ENCODE measurements at places on chromosomes 12 and 14.

DNA sequence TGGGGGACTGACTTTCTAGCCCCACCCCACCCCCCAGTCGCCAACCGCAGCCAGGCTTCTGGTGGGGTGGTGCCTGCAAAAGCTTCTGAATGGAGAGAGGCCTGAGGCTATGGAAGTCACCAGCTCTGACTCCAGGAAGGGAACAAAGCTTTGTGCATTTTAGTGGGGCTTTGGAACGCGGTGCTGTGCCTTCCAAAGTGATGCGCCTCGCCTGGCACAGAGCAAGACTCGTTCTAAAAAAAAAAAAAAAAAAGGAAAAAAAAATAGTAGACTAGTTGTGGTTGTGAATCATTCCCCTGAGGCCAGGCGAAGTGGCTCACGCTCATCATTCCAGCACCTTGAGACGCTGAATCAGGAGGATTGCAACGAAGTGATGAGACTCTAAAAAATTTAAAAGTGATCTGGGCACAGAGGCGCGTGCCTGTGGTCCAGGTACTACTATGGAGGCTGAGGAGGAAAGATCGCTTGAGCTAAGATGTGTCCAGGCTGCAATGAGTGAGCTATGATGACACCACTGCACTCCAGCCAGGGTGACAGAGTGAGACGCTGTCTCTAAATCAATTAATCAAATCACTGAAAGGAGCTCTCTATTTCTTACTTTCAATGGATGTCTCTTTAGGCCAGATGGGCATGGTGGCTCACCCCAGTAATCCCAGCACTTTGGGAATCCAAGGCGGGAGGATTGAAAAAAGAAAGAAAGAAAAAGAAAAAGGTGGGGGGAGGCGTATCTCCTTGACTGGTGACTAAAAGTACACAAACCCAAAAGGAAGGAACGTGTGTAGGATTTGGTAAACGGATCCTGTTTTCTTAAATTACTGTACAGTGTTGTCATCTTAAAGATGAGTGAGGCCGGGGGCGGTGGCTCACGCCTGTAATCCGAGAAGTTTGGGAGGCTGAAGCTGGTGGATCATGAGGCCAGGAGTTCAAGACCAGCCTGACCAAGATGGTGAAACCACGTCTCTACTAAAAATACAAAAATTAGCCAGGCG lies 259.6 kb upstream of the ALG10B start:
- DNase-seq, result no peak

DNA sequence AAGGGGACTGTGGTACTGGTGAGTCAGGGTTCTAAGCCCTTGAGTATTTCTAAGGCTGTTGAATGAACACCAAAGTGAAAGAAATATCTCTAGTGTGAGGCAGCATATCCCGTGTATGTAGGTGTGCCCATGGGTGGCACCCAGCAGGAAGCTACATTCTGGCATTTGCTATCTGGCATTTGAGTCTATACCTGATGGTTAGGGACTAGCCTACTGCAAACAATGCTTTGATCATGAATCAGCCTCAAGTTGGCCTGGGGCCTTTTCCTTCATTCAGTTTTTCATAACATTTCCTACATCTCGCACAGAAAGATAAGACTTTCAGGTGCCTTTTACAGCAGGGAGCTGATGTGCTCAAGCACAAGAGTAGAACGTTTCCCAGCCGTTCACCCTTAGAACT lies 85.7 kb upstream of the E2F7 start:
- no peak for DNase-seq

DNA sequence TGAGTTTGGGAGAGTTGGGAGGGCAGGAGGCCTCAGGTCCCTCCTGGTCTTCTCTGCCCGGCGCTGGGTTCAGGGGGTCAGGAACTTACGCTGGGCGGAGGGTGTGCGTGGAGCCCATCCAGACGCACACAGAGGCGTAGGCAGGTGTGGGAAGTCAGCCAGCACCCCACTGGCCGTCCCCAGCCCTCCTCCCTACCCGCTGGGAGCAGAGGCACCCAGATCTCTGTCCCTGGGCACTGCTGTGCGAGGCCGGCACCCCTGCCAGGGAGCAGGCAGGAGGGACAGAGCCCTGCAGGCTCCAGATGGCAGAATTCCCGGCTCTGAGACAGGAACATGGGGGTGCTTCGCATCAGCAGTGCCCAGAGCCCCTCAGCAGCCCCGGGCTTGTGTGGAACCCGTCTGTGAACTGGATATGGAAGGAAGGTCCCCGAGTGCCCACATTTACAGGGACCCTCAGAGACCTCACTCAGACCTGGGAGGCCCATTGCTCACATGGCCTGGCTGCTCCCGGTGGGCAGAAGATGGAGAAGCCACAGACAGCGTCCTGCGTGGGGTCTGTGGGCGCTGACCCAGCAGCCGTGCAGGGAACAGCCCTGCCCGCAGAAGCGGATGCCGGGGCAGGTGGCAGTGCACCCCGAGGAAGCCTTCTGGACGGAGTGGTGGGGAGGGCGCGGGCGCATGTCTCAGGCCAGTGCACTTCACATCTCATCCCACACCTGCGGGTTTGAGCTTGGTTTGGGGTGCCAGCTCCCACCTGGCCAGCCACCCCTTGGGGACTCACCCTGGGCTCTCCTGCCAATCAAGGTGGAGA lies 59.3 kb downstream of the LRCOL1 start:
- DNase-seq, result no peak

DNA sequence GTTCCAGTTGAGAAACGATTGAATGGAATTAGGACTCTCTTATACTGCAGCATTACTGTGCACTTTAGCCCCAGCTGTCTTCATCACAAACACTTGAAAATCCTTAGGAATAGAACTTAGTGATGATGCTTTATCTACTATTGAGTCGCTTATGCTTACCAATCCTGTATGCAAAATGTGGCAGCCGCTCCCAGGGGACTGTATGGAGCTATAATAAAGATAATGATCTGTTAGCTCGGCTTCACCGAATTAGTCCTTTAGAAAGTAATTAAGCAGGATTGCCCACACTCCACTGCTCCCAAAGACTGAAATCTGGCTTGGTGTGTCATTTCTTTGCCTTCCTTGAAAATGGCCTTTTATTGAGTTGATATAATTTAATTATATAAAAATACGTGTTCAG lies 10.6 kb downstream of the EML1 start:
- DNase-seq, result no peak

- DNase-seq, result no peak
Measured at GRCh38 chr14:76080025-76080424, 71.7 kb upstream of the GPATCH2L start.

GRCh38 chr14:69323999-69324282 lies 64.0 kb downstream of the GALNT16 start:
- DNase-seq, result no peak

DNA sequence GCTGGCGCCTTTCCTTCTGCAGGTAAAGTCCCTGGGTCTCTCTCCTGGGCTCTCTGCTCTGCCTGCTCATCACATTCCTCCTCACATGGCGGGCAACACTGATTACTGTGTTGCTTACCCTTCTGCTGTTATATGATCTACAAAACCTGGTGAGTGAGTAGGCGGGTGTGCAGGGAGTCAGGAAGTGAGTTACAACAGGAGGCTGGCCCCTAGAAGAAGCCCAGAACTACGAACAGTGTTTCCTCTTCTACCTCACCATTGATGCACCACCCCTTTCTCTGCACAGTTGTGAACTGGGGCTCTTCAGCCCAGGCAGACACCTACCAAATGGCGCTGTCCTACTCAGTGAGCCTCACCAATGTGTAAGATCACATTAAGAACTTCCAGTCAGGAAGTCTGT lies 4.9 kb upstream of the KLHL33 start:
- no peak for DNase-seq

- DNase-seq, result peak; percentile 72
Measured at GRCh38 chr12:22687361-22688076, 62.5 kb downstream of the ETNK1 start.

DNA sequence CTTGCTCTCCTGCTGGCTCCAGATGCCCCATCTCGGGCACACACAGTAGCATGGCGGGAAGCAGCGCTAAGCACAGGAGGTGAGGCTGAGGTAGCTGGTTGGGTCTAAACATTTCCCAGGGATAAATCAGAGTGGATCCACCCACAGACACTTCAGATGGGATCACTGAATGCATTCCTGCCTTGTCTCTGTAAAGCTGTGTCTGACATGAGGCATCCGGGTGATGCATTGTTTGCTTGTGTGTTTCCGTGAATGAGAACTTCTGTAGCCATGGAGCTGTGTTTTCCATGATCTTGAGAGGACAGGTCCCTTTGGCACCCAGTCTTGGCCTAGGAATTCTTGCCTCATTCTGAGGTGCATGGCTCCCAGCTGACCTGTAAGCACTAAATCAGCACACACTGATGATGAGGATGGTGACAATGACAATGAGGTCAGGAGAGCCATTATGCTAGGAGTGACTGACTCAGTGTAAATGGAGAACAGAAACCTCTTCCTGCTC lies 6.7 kb upstream of the KRT75 start:
- DNase-seq, result peak; percentile 58

GRCh38 chr12:121227294-121227693 lies 17.4 kb downstream of the P2RX4 start:
- DNase-seq, result no peak

DNA sequence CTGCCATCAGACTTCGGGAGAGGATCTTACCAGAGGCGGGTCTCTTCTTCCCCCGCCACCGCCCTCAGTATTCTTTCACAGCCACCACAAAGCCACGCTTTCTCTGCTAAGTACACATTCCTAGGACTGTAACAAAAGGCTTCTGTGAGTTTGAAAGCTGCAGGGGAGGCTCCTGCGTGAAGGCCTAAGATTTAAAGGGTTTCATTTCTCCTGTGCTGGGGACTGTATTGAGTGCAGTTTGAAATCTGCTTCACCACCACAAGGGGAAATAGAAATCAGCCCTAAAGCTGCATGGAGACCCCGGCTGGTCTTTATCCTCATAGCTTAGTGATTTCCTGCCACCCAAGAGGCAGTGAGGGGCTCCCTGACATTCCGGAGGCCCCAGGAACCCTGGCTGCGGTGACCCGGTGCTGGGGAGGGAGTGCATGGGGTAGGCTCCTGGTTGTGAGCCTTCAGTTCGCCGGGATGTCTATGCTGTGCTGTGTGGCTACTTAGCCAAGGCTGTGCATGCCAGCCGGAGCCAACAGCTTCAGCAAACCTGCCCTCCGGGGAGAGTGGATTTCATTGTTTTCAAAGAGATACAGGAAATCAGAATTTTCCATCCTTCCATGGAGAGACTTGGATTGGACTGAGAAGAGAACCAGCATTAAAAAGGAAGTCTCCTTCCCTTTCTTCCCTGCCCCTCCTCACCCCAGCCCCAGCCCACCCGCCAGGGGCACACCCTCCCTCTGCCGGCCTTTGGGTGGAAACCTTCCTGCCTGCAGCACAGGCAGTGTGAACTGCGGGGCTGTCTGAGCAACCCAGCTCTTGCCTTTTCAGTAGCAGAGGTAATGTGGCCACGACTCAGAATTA lies 163.3 kb downstream of the ETV6 start:
- peak; percentile 61 for DNase-seq

Data from fibroblast of skin of scalp (primary cell).